Activated CD4-positive, alpha-beta T cell treated with anti-CD3 and anti-CD28 coated beads, Interleukin-2, amount 10 ng/mL, durations not matched to agents 7 days and 5 days (primary cell): ENCODE measurements at places on chromosomes 3 and 15. TPM values are rescaled to one million over a fixed set of nuclear protein-coding genes. Genes with fewer than 3 reads are reported as not detected.

Gene CHRNA3
- not detected for total RNA-seq

Gene GPR149
- total RNA-seq, result not detected

- DNase-seq, result no peak
Measured at GRCh38 chr3:141320399-141321108, 47.8 kb upstream of the ZBTB38 start.

- no peak for DNase-seq
Measured at GRCh38 chr3:178969004-178969700, 102.5 kb downstream of the ZMAT3 start.

DNA sequence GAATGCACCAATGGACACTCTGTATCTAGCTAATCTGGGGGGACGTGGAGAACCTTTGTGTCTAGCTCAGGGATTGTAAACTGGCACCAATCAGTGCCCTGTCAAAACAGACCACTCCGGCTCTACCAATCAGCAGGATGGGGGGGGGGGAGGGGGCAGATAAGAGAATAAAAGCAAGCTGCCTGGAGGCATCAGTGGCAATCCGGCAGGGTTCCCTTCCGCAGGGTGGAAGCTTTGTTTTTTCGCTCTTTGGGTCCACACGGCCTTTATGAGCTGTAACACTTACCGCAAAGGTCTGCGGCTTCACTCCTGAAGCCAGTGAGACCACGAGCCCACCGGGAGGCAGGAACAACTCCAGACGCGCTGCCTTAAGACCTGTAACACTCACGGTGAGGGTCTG, 827.1 kb downstream of the PLOD2 start:
- no peak for DNase-seq

- no peak for DNase-seq
Measured at GRCh38 chr15:81894061-81894460, 151.8 kb downstream of the MEX3B start.

DNA sequence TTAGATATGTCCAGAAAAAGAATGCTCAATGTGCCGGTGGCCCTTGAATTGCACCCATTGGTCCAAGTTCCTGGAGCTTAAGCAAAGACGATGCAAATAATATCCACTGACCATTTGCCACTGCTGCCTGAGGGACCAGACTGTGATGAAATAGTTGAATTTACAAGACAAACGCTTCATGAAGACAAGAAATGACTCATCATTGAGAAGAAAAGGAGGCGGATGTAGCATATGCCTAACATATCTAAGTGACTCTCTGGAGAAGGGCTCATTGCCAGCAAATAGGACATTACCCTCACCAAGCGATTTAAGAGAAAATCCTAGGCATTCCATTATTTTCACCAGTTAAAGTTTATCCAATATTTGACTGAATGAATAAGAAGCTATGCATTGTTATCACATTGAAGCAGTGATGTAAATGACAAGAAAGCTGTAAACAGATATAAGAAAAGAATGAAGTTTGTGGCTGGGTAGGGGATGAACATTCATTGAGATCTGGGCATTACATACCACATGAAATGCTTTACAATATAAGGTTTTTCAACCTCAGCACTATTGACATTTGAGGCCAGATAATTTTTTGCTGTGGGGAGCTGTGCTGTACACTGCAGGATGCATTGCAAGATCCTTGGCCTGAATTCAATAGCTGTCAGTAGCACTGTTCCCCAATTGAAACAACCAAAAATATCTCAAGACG, 48.9 kb upstream of the CPNE4 start:
- DNase-seq, result no peak
